ENCODE measurements at places on chromosomes 1 and 21.

GRCh38 chr1:182274618-182275017, 117.0 kb downstream of the GLUL start:
- no peak for DNase-seq

DNA sequence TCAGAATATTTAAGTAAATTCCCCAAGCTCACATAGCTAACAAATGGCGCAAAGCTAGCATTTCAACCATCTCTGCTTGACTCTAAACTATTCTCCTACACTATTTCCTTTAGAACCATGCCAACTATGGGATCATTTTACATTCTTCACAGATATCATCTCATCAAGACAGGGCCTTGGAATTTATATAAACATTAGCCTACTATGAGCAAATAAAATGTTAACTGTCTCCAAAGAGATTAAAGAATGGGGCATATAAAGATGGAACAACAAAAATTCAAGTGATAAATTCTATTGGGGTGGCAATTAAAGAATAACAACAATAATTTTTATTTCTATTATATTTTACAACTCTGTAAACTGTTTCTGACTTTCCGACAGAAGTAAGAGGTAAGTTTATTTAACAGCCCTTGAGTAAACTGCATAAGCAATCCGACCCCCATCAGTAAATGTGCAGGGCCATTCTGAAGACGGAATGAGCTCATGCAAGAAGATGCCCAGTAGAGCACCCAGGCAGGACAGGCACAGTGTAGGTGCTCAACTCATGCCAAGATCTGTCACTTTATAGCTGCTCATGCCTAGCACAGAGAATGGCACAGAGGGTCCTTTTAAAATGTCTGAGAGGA, 261.9 kb downstream of the VAV3 start:
- no peak for DNase-seq

- DNase-seq = no peak
Measured at GRCh38 chr1:116902723-116903383, 6.9 kb upstream of the PTGFRN start.

DNA sequence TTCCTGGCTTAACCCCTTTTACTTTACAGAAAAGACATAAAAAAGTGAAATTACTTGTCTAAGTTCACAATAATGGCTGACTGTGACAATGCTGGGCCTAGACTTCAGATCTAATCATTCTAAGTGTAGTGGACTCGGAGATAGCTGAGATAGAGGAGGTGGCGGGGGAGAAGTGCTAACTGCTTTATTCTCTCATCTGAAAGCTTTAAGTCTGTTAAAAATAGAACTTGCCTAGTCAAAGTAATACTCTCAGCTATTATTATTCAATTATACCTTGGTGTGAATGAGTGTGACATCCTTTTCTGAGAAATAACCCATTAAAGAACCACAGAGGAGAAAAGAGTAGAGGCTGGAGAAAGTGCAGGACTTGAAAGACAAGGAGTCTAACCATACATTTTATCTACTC, 96.1 kb upstream of the OLIG2 start:
- no peak for DNase-seq

GRCh38 chr1:30845237-30845903, 63.2 kb downstream of the SDC3 start:
- DNase-seq = no peak

DNA sequence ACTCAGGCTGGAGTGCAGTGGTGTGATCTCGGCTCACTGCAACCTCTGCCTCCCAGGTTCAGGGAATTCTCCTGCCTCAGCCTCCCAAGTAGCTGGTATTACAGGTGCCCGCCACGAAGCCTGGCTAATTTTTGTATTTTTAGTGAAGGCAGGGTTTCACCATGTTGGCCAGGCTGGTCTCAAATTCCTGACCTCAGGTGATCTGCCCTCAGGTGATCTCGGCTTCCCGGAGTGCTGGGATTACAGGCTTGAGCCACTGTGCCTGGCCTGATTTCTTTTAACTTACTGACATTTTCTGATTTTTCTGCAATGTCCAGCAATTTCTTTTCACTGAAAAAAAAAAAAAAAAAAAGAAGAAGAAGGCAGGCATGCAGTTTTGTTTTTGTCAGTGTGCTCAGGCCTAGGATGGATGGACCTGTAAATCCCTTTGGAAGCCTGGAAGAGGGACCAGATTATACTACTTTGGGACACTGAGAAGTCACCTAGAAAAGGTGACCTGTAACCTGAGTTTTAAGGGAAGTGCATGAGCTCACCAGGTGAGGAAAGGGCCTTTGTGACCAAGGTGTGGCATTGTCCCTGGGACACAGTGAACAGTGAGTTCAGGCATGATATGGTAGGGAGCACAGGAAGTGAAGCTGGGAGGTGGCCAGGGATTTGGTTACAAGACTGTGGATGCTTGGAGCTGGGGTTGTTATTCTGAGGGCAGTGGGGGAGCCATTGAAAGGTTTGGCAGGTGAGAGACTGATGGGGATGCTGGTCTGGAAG, 2.7 kb upstream of the TMEM61 start:
- DNase-seq = peak; percentile 5

DNA sequence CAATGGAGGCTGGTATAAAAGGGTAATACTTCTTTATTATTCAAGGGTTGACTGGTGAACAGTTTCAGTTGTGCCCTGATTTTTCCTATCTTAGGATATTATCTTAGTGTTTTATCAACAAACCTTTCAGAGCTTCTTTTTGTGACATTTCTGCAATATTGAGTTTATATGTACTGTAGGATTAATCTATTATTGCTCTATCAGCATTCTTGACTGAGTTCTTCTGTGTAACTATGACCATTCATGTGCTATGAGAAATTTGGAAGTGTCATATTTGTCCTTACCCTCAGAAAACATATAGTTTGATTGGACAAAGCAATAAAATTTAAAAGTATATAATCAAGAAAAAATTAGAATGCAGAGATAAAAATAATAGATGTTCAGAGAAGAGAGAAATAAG, 25.5 kb upstream of the MRPS6 start:
- no peak for DNase-seq

GRCh38 chr1:180229483-180230415, at the start of gene LHX4:
LHX4 (plus strand) TSS chr1:180230264; CDS start chr1:180230530, 266 bp downstream.
- no peak for DNase-seq

GRCh38 chr1:230622151-230622550, 20.1 kb upstream of the COG2 start:
- no peak for DNase-seq
